ENCODE measurements at places on chromosomes 6 and 20.

DNA sequence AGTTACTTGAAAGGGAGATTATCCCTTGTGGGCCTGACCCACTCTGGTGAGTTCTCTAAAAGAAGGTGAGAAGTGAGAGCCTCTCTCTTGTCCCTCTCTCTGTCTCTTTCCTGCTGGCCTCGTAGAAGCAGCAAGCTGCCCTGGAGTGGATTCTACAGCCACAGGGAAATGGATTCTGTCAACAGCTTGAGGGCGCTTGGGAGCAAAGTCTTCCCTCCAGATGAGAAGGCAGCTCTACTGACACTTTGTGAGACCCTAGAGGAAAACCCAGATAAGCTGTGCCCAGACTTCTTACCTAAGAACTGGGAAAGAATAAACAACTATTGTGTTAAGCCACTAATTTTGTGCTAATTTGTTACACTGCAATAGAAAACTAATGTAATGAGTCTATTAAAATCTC is 39.9 kb downstream of the ANKRD60 start:
- H3K27me3 ChIP-seq: no peaks in the 10 kb centered on the region
- H3K36me3 ChIP-seq: no peaks in the 10 kb centered on the region
- no peaks in the 10 kb centered on the region for H3K4me1 ChIP-seq
- no peak overlapping the region for H3K27ac ChIP-seq
- no peak overlapping the region for H3K4me3 ChIP-seq

- no peaks in the 10 kb centered on the region for H3K4me1 ChIP-seq
- DNase-seq: no peak
- no peak overlapping the region for H3K4me3 ChIP-seq
- H3K27me3 ChIP-seq: no peaks in the 10 kb centered on the region
- no peak overlapping the region for H3K27ac ChIP-seq
Measured at GRCh38 chr6:101909366-101909765, 515.9 kb downstream of the GRIK2 start.

DNA sequence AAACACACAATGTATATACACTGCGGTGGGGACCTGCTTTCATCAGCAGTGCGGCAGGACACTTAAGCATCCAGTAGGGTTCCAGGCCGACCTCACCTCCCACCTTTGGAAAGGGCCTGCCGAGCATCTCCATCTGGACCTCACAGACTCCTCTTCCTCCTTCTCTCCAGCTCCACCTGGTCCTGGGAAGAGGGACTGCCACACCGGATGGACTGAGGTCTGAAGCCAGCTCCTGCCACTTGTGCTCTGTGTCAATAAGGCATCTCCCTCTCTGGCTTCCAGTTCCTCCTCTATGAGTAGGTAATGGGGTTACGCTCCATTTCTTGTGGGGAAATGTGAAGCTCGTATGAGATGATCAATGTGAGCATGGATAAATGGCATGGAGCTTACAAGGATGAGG is 19.1 kb upstream of the NNAT start:
- H3K36me3 ChIP-seq: no peaks in the 10 kb centered on the region
- H3K4me3 ChIP-seq: no peak overlapping the region
- no peaks in the 10 kb centered on the region for H3K27me3 ChIP-seq
- H3K27ac ChIP-seq: no peak overlapping the region
- no peak for DNase-seq
- no peaks in the 10 kb centered on the region for H3K4me1 ChIP-seq

GRCh38 chr20:23609486-23610109 is 3.9 kb upstream of the CST9 start:
- no peaks in the 10 kb centered on the region for H3K27me3 ChIP-seq
- no peak for DNase-seq
- no peaks in the 10 kb centered on the region for H3K36me3 ChIP-seq
- no peak overlapping the region for H3K4me3 ChIP-seq
- H3K4me1 ChIP-seq: no peaks in the 10 kb centered on the region

DNA sequence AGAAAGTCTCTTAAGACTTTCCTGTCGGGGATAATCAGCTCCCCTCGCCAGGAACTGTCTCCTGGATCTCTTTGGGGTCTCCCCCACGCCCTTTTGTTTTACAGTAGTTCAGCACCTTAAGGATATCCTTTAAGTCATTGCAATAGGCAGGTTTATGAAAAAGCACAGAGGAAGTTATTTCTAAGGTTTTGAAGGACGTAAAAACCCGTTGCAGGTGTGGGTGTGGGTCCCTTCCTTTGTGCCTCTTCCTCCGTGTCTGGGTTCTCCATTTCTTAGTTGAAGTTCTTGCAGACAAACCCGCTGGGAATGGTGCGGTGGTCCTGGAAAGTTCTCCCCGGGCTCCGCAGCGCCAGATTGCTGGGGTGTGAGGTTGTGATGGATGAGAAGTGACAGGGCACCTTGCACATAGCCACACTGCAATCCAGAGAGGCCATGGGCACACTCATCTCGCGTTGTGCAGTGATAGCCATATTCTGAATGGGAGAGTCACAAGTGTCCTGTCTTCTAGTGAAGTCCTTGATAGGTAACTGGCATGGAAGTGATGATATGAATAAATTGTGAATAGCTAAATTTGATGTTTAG is 65.2 kb downstream of the GTF2H5 start:
- peak overlapping the region; percentile 98 for H3K4me3 ChIP-seq
- H3K27me3 ChIP-seq: no peaks in the 10 kb centered on the region
- no peak for DNase-seq
- H3K36me3 ChIP-seq: no peaks in the 10 kb centered on the region
- no peak overlapping the region for H3K27ac ChIP-seq

GRCh38 chr20:57205606-57206219 is 60.7 kb downstream of the BMP7 start:
- no peaks in the 10 kb centered on the region for H3K27me3 ChIP-seq
- no peaks in the 10 kb centered on the region for H3K36me3 ChIP-seq
- no peaks in the 10 kb centered on the region for H3K4me1 ChIP-seq
- no peak overlapping the region for H3K27ac ChIP-seq

GRCh38 chr6:24996269-24996836 is 60.6 kb upstream of the RIPOR2 start:
- H3K4me1 ChIP-seq: peaks cover 15% of the 10 kb centered on the region
- no peak overlapping the region for H3K4me3 ChIP-seq
- H3K27me3 ChIP-seq: no peaks in the 10 kb centered on the region
- peak overlapping the region; percentile 32 for H3K27ac ChIP-seq
- no peak for DNase-seq

- H3K4me1 ChIP-seq: no peaks in the 10 kb centered on the region
- no peaks in the 10 kb centered on the region for H3K27me3 ChIP-seq
- no peaks in the 10 kb centered on the region for H3K36me3 ChIP-seq
- H3K27ac ChIP-seq: no peak overlapping the region
- no peak overlapping the region for H3K4me3 ChIP-seq
- DNase-seq: no peak
Measured at GRCh38 chr6:116996842-116997241, 119.8 kb downstream of the RFX6 start.

DNA sequence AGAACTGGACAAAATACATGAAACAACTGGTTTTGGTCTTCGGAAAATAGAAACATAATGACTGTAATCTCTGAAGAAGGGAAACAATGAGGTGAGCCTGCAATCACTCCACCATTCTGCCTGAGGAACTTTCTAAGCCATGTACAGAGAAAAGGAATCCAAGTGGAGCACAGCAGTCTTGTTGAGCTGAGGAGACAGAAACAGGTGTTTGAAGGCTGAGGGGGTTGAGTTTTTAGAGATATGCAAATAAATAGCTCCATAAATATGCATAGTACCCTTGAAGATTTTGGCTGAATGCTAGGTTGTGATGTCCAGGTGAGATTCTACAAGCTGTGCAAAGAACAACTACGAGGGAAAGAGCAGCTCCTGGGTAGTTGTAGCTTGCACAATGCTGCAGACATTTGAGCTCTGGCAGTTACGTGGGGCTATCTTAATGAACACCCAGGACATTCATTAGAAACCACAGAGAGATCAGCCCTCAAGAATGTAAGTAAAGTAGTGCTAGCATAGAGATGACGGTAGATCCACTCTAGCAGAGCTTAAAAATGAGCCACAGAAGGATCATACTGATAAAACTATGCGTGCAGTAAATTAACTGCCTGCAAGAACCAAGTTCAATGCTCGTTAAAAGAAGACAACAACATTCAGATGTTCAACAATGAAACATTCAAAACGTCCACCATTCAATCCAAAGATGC is 24.3 kb downstream of the TUBB2B start:
- no peaks in the 10 kb centered on the region for H3K36me3 ChIP-seq
- no peaks in the 10 kb centered on the region for H3K4me1 ChIP-seq
- H3K27me3 ChIP-seq: no peaks in the 10 kb centered on the region
- DNase-seq: no peak
- no peak overlapping the region for H3K4me3 ChIP-seq
- no peak overlapping the region for H3K27ac ChIP-seq

DNA sequence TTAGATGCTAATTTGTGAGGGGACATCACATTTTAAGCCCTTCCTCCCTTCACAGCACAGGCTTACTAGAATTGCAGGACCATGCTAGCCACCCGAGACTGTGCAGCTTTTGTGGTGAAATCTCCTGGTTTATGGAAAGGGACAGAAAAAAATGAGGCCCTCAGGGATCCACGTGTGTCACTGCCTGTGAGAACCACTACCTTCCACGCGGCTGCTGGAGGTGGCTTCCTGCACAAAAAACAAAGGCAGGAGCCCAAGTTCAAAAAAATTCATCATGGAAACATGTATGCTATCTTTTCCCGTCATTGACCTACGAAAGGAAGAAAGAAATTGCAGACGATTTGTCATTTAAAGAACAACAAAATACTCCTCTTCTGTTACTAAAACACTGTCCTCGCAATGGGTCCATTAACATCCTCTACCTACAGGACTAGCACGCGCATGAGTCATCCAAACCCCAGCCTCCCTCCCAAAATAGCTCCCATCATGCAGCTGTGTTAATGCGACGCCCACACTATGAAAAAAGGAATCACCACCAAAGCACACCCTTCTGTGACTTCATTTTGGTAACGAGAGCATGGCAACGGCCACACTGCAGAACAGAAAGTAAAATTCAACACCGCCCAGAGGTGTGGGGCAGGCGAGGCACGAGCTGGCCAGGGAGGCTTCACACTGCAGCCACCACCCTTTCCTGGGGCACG is 45.7 kb downstream of the RAMACL start:
- no peak for DNase-seq
- H3K4me1 ChIP-seq: peaks cover 24% of the 10 kb centered on the region
- H3K36me3 ChIP-seq: peaks cover 44% of the 10 kb centered on the region
- H3K4me3 ChIP-seq: peak overlapping the region; percentile 22

DNA sequence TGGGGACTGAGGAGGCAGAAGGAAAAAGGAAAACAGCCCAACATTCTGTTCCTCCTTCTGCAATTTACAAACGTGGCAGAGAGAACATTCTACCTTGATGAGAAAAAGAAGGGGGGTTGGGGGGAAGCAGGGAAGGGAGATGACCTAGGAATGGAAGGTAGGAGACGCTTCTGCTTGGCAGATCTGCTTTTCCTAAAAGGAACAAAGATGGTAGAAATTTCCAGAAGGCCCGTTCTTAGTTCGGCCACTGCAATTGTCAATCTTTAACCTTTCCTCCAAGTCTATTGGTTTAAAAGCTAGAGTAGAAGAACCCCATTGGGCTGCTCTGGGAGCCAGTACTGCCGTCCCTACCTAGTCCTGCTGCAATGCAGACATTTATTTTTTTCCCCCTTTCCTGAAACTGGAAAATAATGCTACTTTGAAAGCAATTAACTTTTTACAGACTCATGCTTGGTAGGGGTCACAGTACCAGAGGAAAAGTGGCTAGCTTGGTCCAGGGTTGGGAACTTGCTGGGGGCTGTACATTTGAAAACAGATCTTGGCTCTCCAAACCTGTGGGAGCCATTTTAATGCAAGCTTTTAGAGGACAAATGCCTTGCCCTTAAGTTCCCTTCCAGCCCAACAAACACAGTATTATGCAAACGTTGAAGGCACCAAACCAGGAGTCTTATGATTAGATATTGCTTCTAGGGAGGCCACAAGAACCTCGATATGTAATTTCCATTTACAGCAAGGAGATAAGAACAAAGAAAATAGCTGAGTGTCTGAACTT is 2.6 kb downstream of the ZMYND8 start:
- H3K4me1 ChIP-seq: peaks cover 100% of the 10 kb centered on the region
- no peaks in the 10 kb centered on the region for H3K27me3 ChIP-seq
- H3K27ac ChIP-seq: peak overlapping the region; percentile 100
- H3K4me3 ChIP-seq: peak overlapping the region; percentile 32
- H3K36me3 ChIP-seq: no peaks in the 10 kb centered on the region

DNA sequence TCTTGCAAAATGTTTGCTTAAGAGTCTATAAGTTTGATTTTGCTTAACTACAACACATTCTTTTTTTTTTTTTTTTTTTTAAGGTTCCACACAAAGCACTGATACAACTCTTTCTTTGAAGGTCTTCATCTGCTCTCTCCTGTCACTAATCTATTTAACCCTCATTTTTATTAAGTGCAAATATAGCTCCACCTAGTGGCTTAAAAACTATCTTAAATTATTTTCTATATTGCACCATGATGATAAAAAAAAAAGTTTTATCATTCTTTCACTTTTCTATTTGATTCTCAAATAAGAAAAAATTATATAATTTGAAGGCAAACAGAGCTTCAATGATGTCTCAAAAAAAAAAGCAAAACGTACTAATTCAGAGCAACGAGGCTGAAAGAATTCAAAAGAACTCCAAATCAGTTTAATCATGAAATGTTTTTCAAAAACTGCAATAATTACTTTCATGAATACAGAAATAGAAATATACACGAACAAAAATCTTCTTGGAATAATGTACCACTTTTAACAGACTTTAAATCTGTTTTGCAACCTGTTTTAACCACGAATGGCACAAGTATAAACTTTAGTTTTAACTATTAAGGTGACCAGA is 12.8 kb downstream of the ESF1 start:
- no peaks in the 10 kb centered on the region for H3K27me3 ChIP-seq
- no peak overlapping the region for H3K4me3 ChIP-seq
- H3K4me1 ChIP-seq: no peaks in the 10 kb centered on the region

- H3K27me3 ChIP-seq: no peaks in the 10 kb centered on the region
- no peak overlapping the region for H3K27ac ChIP-seq
- no peaks in the 10 kb centered on the region for H3K36me3 ChIP-seq
- no peak overlapping the region for H3K4me3 ChIP-seq
- no peak for DNase-seq
Measured at GRCh38 chr6:57267586-57268293, 45.6 kb upstream of the RAB23 start.

- DNase-seq: no peak
- peaks cover 4% of the 10 kb centered on the region for H3K36me3 ChIP-seq
- H3K4me3 ChIP-seq: no peak overlapping the region
- H3K27ac ChIP-seq: no peak overlapping the region
- peaks cover 29% of the 10 kb centered on the region for H3K4me1 ChIP-seq
- H3K27me3 ChIP-seq: no peaks in the 10 kb centered on the region
Measured at GRCh38 chr6:158064725-158065251, 83.1 kb downstream of the SYNJ2 start.

- H3K27ac ChIP-seq: no peak overlapping the region
- no peak for DNase-seq
- H3K4me3 ChIP-seq: no peak overlapping the region
- H3K4me1 ChIP-seq: no peaks in the 10 kb centered on the region
- no peaks in the 10 kb centered on the region for H3K36me3 ChIP-seq
- no peaks in the 10 kb centered on the region for H3K27me3 ChIP-seq
Measured at GRCh38 chr6:163695414-163695864, 280.9 kb downstream of the QKI start.

DNA sequence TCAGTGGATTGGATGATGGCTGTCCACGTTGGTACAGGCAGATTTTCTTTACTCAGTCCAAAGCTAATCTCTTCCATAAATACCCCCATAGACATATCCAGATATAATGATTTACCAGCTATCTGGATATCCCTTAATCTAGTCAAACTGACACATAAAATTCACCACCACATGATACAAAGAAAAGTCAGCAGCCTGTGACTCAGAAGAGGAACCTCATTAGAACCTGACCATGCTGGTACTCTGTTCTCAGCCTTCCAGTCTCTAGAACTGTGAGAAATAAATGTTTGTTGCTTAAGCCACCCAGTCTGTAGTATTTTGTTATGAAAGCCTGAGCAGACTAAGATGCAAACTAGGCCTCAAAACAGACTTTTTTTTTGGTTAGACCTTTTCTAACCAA is 431.3 kb upstream of the RNF217 start:
- H3K4me3 ChIP-seq: no peak overlapping the region
- H3K27ac ChIP-seq: no peak overlapping the region
- DNase-seq: no peak
- H3K4me1 ChIP-seq: no peaks in the 10 kb centered on the region
- no peaks in the 10 kb centered on the region for H3K27me3 ChIP-seq

All from upper lobe of left lung (tissue), 6 donors.